ENCODE measurements at places on chromosomes 1 and 21. TPM values are rescaled to one million over a fixed set of nuclear protein-coding genes. Genes with fewer than 3 reads are reported as not detected.

Gene NAV1
- total RNA-seq, result 37.6 TPM

Gene SFN
- 0.32 TPM for total RNA-seq

Gene GPA33
- total RNA-seq, result not detected

Gene CATSPER4
- not detected for total RNA-seq

Gene TRPM2
- total RNA-seq, result under 0.01 TPM

Gene FAM78B
- total RNA-seq, result not detected

Gene AIRE
- not detected for total RNA-seq

Gene MAP1LC3C
- total RNA-seq, result under 0.01 TPM

Gene DIRAS3
- 2.3 TPM for total RNA-seq

Gene MATN1
- not detected for total RNA-seq

Gene ST6GALNAC3
- 1.3 TPM for total RNA-seq

Gene FLG2
- total RNA-seq, result not detected

Gene TMPRSS15
- not detected for total RNA-seq

Gene OLIG2
- not detected for total RNA-seq

Gene ASAP3
- 35.0 TPM for total RNA-seq

Gene ADAMTS1
- total RNA-seq, result 177 TPM

Gene NECTIN4
- 0.32 TPM for total RNA-seq

Gene KLF17
- under 0.01 TPM for total RNA-seq

Gene ANGPTL3
- not detected for total RNA-seq

Gene HPCA
- not detected for total RNA-seq

Gene SH2D5
- total RNA-seq, result 3.9 TPM

Gene ANXA9
- total RNA-seq, result 0.86 TPM

Gene KIF21B
- 0.32 TPM for total RNA-seq

Gene CYYR1
- total RNA-seq, result not detected

Gene PCNX2
- total RNA-seq, result 38.4 TPM

Gene FCGR1A
- total RNA-seq, result not detected

Gene SERTAD4
- 31.1 TPM for total RNA-seq

Gene ELAPOR1
- 0.64 TPM for total RNA-seq

Measured in fibroblast of villous mesenchyme (primary cell).